ENCODE measurements at places on chromosomes 13 and 19.
A peak's percentile ranks its signal among the peaks of the same experiment; 100 is the strongest.

- no peak for DNase-seq
Measured at GRCh38 chr19:53626976-53627375, 4.8 kb upstream of the DPRX start.

DNA sequence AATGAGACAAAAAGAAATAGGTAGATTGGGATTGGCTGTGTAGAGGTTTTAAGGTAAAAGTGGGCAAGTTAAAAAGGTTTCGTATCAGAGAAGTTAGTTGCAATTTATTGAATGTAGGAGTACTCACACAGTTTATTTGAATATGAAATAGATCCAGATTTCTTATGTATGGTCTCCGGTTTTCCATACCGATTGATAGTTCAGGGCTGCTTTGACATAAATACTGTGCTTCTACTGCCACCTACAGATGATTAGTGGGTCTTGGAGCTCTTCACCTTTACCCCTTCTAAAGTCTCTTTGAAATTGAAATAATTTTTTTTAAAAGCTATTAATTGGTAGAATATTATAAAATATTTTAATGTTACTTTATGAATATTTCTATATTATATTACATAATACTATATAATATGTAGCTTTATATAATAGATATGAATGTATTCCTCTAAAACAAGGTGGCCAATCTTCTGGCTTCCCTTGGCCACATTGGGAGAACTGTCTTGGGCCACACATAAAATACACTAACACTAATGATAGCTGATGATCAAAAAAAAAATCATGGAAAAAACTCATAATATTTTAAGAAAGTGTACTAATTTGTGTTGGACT lies 7.7 kb upstream of the GPR18 start:
- DNase-seq: no peak

DNA sequence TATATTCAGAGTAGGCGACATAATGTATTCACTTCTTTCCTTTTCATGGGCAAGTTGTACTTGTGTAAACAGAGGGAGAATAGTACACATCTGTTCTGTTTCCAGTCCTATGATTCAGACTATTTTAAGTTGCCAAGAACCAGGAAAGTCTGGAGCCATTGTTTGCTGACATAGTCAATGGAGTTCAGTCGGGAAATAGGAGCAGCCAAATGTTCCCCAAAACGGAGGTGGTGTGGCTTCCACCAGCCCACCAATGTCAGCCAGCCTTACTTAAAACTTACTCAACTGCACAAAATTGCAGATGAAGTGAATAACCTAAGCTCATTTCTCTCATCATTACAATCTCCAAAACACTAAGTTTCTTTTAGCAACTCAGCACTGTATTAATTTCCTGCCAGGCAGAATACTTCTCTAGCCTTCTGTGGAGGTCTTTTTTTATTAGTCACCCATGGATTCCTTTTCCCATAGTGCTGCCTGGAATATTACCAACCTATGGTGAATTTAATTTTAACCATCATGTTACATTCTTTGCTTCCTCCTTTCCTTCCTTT lies 22.3 kb upstream of the CSNK1A1L start:
- no peak for DNase-seq

DNA sequence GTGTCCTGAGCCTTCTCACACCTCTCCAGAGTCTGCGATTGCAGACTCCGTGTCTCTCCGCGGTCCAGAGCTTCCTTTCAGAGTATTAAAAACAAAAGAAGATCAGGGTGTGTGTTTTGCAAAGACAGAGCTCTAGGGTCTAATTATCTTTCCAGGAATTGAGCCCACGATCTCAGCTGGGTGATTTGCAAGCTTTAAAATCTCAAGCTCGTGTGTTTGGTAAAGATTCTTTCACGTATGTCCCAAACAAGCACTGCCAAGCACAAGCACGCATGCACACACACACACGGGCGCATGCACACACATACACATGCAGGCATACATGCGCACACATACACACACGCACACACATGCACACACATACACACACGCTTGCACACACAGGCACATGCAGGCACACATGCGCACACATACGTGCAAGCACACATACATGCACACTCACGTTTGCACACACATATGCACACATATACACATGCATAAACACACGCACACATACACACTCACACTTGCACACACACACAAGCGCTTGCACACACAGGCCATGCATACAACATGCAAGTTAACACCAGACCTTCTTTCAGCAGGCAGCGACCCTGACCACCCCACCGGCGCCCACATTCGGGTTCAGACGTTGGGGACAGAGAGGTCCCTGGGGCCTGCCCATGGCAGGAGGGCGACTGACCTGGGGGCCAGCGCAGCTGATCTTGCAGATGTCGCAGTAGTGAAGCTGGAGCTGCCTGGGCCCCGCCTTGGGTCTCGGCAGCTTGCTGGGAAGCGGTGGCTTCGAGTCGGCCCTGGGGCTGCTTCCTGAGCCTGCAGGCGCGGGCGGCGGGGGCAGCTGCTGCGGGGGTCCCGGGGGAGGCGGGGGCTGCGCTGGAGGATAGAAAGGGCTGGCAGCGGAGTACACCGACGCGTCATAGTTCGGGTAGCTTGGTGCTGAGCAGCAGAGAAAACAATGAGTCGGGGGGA lies 37.9 kb downstream of the ZFR2 start:
- DNase-seq: no peak

DNA sequence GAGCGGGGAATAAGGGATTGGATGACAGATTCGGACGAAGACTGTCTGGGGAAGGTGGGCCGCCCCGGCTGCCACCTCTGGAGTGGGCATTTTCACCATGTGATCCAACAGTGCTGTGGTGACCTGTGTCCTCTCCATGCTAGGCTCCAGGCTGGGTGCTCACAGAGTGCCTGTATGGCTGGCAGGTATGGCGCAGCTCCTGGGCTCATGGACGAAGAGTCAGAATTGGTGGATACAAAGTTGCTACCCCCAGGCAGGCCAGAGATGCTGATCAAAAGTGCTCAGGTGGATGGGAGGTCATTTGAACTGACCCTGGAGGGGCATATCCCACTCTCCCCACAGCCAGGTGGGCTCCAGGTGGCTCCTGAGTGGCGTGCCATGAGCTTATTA lies 111.3 kb upstream of the UQCRFS1 start:
- DNase-seq: no peak

- DNase-seq: no peak
Measured at GRCh38 chr13:30169442-30169841, 137.9 kb downstream of the KATNAL1 start.

DNA sequence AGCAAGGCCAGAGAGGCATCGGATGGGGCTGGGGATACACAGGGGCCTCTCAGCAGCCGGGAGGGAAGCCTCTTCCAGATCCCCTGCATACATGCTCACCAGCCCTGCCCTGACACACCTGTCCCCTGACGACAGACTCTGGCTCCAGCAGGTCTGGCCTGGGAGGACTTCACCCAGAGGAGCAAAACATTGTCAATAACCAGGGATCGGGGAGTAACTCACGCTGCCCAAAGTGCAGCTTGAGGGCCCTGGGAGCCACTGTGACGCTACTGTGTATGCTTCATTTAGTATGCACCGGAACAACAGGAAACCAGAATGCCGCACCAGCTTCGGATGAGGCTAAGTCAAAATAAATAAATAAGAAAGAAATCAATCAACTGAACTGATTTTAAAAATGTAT lies 12.4 kb upstream of the CD22 start:
- no peak for DNase-seq

GRCh38 chr19:12913011-12913561 lies 6.0 kb downstream of the SYCE2 start:
- no peak for DNase-seq

DNA sequence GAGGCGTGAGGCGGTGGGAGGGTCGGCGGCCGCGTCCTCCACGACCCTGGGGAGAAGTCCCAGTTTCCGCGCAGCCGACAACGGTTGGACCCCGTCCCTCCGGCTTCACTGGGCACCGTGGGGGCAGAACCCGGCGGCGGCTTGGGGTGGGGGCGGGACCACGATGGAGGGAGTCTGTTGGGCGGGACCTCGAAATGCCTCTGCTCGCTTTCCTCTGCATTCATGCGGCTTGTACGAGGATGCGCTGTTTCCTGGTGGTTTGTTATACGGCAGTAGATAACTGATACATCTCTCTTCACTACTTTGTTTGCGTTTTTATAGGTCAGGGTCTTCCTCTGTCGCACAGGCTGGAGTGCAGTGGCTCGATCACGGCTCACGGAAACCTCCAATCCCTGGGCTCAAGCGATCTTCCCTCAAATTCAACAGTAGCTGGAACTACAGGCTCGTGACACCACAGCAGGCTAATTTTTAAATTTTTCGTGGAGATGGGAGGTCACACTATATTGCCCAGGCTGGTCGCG lies 24.6 kb upstream of the ZNF846 start:
- DNase-seq: peak; percentile 46

- no peak for DNase-seq
Measured at GRCh38 chr13:40406405-40407120, 259.9 kb downstream of the FOXO1 start.

DNA sequence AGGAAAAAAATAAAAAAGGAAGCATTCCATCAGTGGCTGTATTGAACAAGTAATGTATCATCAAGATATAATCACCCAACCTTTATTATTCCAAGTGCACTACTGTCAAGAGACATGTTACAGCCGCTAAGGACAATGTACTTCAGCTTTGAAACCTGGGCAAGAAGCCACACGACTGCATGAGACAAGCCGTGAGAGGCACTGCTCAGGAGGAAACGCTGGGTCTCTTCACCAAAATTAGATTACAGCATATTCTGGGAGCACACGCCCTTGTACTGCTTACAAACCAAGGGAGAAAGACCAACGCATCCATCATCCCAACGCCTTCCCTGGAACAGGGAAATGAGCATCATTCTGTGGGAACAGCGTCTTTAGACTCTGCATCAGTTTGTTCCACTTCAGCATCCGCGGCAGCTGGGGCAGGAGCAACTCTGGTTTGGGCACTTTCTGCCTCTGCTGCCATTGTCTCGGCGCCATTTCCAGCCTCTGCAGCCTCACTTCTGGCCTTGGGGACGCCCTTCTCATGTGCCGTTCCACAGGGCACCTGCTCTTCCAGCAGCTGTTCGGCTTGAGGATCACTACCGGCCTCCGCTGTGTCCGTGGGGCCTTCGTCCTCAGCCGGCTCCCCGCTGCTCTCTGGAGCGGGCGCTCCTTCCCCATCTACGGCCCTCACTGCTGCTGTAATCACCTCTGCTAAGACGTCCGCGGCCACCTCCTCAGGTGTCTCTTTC lies 22.4 kb upstream of the BRD4 start:
- no peak for DNase-seq

DNA sequence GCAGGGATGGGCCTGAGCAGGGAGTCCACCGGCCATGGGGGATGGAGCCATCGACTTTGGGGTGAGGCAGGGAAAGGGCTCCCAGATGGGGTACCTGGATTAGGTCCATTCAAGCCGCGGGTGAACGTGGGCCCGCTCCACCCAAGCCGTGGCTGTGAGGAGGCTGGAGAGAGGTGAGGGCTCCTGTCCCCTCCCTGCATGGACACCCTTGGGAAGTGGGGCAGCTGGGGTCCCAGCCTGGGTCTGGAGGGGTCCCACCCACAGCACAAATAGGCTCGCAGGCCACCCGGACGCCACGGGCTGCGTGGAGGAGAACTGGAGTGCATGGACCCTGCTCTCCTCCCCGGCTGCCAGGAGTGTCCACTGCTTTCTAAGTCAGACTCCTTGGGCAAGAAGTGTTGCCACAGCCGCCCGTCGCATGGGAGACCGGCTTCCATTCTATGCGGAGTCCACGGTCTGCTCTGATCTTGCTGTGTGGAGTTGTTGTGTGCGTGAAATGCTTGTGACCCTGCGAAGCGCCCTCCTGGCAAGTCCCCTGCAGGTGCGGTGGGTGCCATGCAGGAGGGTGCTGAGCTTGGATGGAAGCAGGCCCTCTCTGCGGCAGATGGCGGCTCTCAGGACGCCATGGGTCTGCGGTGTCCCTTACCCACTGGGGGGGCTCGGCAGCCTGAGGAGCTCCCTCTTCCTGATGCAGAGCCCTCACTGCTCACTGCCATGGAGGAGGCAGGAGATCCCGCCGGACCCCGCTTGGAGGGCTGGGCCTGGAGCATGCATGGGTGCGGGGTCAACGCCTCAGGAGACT lies 2.0 kb downstream of the DAZAP1 start:
- DNase-seq: no peak

GRCh38 chr13:99516153-99516929 lies 15.1 kb downstream of the TM9SF2 start:
- no peak for DNase-seq

DNA sequence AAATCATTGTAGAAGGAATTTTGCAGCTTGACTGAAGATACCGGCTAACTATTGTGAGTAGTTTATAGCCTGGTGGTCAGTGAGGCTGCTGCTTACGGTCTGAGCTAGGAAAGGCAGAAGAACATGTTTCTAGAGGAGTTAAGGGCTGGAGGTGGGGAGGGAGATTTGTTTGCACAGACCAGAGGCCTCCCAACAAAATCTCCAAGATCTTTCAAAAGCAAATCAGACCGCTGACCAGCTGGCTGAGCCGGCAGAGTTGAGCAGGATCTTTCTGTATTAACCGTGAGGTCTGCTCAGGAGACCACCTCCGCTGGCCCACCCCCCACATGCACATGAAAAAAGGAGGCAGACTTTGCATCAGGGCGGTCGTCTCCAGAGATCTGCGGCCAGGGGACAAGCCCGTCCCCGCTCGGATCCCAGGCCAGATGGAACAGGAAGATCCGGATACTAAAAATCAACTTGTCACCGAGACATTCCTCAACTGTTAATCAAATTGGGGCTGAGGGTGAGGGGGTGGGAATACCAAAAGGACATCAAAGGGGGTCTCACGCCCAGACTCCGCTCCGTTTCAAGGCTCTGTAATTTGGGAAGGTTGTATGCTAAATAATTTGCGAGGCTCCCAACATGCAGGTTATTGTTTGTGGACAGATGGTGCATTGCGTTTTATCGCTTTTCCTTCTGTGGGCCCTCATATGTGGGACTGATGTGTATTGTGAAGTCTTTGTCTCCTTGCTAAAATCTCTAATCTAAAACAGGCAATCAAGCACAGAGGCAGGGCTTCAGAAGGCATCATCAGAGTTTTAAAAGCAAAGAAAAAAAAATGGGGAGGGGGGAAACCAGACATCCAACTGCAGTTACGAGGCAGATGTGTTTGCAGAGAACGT lies 319.0 kb downstream of the ZNF536 start:
- DNase-seq: no peak

DNA sequence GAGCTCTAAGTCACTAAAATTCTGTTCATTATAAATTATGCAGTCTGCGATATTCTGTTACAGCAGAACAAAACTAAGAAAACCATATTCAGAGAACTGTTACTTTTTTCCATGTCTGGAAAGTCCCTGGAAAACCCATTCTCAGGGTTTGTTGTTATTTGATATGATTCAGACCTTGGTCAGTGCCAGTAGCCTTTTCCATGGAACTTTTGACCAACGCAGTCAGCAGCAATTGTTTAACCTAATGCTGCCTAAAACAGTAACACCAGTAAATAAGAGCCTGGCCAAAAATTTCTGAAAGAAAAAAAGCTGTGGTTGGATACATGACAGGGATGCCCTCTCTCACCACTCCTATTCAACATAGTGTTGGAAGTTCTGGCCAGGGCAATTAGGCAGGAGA lies 402.7 kb downstream of the TBC1D4 start:
- no peak for DNase-seq
